HTR-8/SVneo (cell line): ENCODE measurements at places on chromosomes 3 and 15.

- no peak for DNase-seq
These were observed 3.6 kb upstream of the LDHAL6B start for GRCh38 chr15:59203008-59203407.

GRCh38 chr3:182913889-182914288, 66.4 kb downstream of the DCUN1D1 start:
- no peak for DNase-seq

DNA sequence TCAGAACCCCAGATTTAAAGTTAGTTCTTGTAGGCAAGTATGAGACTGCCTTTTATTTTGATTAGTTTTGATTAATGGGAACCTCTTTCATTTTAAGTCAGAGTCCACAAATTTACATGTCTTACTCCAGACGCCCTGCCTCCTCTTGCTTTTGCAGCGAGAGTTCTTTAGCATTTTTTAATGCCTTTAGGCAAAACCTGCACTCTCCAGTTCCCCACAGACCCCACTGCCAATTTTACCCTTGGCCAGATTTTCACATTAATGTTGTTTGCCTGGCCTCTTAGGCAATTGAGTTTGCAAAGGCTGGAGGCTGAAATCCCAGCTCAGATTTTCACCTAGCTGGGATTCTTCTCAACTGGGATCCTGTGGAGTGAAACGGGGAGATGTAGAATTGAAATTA, 85.8 kb downstream of the GAP43 start:
- DNase-seq, result no peak

- no peak for DNase-seq
These were observed 41.8 kb downstream of the MCF2L2 start for GRCh38 chr3:183386651-183387050.

- no peak for DNase-seq
These were observed 190.7 kb upstream of the UBE2E1 start for GRCh38 chr3:23615068-23615467.

- no peak for DNase-seq
These were observed 523.6 kb downstream of the NTRK3 start for GRCh38 chr15:87732976-87733375.

- no peak for DNase-seq
These were observed 44.8 kb downstream of the PDE8A start for GRCh38 chr15:85026304-85027032.

GRCh38 chr3:50211930-50212329, 6.9 kb downstream of the SLC38A3 start:
- DNase-seq, result peak; percentile 63

- no peak for DNase-seq
These were observed 12.7 kb downstream of the CD200 start for GRCh38 chr3:112345681-112346080.

- no peak for DNase-seq
These were observed 20.9 kb downstream of the BBX start for GRCh38 chr3:107543666-107544065.

GRCh38 chr3:159855599-159856346, 132.9 kb upstream of the IL12A start:
- DNase-seq, result no peak

DNA sequence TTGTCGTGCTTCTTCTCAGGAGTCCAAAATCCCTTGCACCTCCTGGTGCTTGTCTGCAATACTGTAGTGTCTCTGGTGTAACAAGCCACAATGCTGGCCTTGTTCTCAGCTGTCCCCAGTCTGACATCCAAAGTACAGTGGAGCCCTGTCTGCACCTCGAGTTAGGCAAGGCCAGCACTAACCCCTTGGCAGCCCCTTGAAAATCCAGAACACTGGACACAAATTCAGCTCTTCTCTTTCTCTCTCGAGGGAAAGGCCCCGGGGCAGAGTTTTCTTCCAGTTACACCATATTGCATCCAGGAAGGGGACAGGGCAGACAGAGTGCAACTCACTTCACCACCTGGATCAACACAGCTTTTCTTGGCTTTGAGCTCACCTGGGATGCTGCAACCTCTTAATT, 91.3 kb upstream of the ATP10A start:
- no peak for DNase-seq

DNA sequence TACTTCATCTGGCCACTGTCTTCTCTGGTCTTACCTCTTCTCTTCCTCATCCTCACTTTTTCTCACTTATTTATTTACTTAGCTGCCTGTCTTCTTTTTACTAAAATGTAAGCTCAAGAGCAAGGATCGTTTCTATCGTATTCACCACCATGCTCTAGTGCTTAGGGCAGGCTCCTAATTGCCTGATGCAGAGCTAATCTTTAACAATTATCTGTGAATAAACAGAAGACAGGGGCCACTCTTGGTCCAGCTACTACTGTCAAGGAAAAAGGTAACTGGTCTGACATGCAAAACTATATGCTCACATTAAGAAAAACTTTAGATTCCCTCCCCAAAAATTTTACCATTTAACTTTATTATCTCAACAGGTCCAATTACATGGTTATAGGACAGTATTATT, 17.5 kb downstream of the PIK3R4 start:
- DNase-seq, result no peak

DNA sequence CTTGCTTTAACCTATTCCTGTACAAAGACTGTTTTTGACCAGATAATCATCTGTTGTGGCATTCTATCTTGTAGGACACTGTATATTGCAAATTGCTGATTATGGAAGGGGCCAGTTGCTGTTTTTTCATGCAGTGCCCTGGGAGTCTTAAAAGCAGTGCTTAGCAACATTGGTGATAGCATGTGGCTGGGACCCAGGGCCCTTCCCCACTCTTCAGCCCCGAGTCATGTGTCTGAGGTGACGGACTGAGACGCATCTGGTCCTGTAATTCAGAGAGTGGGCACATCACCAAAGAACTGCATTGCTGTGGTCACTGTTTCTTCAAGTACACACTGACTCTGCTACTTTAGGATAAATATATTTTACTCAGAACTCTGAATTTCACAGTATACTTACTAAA, 63.4 kb downstream of the SNRK start:
- DNase-seq, result no peak

- no peak for DNase-seq
These were observed 45.7 kb downstream of the FAM98B start for GRCh38 chr15:38499651-38500050.

DNA sequence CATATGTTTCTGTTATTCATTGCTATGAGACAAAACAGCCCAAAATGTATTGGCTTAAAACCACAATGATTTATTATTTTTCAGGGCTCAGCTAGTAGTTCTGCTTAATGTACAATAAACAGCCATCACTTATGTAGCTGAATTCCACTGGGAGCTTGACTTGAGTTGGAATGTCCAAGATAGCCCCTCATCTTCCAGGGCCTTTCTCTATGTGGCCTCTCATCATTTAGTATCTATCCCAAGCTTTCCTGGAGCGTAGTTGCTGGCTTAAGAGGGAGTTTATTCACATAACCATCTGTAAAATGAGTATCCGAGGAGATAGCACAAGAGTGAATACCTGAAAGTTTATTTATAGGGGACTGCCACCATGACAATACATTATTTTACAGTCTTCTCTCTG, 176.8 kb downstream of the EPHA6 start:
- DNase-seq, result no peak

- peak; percentile 53 for DNase-seq
These were observed 792 bp downstream of the GABPB1 start for GRCh38 chr15:50353975-50354837.

GRCh38 chr3:62874711-62875557, at the start of gene CADPS:
TSS of gene CADPS (minus strand) at chr3:62875416. CDS start at chr3:62875029, 387 bp downstream.
- DNase-seq, result no peak

GRCh38 chr3:53496984-53497383, 2.6 kb downstream of the CACNA1D start:
- DNase-seq, result no peak

DNA sequence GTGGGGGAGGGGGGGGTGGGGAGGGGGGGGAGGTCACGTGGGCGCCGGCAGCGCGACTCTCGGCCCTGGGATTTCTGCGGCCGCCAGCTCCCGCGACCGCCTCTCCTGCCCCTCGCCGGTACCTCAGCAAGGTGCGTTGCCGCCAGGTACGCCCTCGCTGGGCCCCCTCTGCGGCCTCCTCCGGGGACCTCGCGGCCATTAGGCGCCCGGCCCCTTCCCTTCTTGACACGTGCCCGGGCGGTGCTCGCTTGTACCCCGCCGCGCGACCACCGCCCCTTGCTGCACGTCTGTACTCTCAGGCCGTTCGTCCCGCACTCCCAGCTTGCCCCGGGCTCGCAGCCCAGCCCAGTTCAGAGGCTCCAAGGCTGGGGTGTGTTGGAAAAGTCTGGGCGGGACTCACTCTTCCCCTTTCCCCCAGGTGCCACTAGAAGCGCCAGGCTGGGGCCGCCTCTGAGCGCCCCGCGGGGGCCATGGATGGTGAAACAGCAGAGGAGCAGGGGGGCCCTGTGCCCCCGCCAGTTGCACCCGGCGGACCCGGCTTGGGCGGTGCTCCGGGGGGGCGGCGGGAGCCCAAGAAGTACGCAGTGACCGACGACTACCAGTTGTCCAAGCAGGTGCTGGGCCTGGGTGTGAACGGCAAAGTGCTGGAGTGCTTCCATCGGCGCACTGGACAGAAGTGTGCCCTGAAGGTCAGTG, at the start of gene MAPKAPK3:
MAPKAPK3 (plus strand) TSS at position 56 of the 696 bp plus-strand sequence; CDS start at position 471, 415 bp downstream.
- DNase-seq, result no peak

DNA sequence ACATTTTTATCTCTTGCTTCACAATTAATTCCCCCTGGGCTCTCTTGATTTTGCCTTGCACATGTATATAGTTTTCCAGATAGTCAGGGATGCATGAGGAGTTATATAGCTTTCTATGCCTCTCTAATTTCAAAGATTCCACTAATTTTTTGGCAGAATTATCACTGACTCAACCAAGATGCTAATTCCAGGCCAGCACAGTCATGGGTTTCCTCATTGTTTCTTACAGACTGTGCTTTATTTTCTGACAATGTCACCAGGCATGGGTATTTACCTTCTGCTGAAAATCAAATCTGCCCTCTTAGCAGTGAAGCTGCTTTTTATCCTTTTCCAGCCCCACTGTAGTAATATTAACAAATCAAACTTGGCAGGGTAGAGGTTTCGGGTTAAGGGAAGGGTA, 1520.6 kb upstream of the CADM2 start:
- no peak for DNase-seq

DNA sequence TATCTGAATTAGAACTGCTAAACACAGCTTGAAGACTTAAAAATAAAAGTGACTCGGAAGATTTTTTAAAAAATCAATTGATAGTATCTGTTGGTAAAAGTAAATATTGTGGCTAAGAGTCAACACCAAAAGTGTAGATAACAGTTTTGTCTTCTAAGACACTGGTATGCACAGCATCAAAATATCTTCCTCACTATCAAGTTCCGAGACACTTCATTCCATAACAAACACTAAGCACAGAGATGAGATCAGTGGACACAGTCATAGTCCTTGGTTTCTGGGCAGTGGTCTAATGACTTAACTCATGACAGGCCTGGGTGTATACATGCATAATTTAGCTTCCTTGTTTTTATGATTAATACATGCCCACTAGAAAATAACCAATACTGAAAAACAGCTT, 63.2 kb downstream of the PXYLP1 start:
- peak; percentile 29 for DNase-seq

DNA sequence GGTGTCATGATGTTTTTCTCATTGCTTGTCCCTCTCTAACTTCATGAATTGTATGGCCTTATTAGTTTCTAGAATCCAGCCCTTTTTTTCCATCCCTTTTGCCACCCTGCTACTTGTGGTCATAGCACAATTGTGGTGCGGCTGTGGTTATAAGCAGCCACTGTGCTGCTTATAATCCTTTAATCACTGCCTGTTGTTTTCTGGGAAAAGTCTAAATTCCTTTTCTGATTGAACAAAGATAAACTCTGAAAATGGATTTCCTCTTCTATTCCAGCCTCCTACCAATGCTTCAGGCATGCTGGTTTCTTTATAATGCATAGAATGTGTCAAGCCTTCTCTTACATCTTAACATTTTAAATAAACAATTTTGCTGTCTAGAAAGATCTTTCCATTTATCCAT, 319.5 kb downstream of the C3orf38 start:
- DNase-seq, result no peak

DNA sequence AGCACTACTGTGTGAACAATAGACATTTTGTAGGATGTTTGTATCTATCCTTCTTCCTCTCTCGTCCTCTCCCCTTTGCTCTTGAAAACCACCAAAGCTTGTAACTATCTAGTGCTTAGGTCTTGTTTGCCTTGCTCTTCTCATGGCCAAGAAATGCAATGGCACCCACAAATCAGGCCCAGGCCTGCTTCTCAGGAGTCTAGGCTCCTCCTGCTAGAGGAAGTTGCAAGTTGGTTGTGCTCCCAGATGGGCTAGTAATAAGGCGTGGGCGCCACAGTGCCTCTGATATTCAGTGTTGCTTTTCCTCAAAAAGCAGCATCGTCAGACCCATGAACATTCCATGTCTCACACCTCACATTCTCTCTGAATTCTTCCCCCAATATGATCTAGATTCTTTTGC, 28.7 kb downstream of the ZNF385D start:
- no peak for DNase-seq

- DNase-seq, result peak; percentile 18
These were observed 24.0 kb upstream of the C3orf70 start for GRCh38 chr3:185176750-185177359.

- peak; percentile 17 for DNase-seq
These were observed 193.2 kb upstream of the TPRG1 start for GRCh38 chr3:188978421-188979171.

DNA sequence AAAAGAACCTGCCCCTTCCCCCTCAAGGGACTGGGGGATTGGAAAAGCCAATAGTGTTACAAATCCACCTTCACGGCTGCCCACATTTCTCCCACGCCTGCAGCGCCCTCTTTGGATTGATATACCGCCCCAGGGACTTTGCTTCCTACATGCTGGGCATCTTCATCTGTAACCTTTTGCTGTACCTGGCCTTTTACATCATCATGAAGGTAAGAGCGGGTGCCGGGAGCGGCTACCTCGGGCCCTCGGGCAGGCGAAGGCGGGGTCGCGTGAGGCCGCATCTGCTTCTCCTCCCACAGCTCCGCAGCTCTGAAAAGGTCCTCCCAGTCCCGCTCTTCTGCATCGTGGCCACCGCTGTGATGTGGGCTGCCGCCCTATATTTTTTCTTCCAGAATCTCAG, 73.1 kb downstream of the USF3 start:
- no peak for DNase-seq

DNA sequence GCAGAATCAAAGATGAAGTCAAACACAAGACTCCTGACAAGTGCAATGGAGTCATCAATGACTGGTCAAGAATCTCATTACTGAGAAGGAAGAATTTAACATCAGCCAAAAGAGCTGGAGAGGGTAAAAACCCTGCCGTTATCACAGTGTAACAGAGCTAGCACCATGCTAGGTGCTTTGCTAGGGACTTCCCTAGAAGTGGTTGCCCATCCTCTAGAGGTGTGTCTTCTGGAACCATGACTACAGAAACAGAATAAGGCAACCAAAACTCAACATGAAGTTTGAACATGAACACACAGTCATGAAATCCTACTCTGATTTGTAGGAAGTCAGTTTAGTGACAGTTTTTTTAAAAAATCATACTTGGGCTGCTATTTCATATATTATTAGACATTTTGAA, 9.5 kb downstream of the ACAD11 start:
- DNase-seq, result no peak

DNA sequence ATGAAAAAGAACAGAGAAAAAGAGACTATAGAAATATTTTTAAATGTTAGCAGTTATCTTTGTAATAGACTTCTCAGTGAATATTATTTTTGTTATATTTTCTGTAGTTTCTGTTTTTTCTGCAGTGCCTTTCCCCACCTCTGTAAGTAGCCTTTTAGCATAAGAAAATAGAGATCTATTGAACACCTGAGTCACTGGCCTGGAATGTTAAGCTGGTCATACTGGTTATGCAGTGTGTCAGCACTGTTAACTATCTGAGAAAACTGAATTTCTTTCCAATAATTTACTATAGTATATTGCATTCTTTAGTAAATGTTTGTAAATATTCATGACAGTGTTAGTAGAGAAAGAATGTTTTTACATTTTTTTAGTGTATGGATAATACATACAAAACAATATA, 79.8 kb downstream of the NECTIN3 start:
- peak; percentile 11 for DNase-seq
